ENCODE measurements at places on chromosomes 2 and 18.
A peak's percentile ranks its signal among the peaks of the same experiment; 100 is the strongest.

DNA sequence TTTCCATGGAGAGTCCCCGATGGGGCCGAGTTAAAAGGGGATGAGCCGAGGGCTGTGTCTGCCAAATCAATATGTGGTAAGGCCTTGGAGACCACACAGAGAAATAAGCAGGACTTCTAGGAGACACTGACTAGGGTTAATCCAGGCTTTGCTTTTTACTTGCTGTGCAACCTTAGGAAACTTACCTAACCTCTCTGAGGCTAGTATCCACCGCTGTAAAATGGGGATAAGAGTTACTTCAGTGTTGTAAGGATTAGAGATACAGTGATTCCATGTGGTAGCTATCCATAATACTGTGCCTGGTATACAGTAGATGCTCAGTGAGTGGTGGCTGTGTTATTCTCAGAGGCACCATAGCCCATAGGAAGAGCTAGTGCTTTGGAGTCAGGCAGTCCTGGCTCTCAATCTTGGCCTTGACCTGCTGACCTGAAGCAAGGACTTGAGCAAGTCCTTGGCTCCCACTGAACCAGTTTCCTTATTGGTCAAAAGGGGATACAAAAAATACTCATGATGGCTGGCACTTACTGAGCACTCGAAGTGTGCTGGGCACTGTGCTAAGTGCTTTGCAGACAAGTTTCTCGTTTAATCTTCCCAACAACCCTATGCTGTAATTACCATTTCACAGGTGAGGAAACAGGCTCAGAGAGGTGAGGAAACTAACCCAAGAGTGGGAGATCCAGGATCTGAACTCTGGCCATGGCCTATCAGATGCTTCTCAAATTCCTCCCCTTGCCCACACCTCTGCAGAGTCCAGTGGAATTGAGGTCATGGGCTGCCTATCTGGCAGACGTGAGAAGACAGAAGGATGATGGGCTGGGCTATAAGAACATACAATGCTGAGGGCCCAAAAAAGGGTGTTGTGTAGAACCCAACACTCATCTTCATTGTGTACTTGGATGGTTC, 12.0 kb upstream of the DES start:
- DNase-seq: no peak

- no peak for DNase-seq
Observed at GRCh38 chr2:24745825-24746224, 47.4 kb downstream of the PTRHD1 start.

- DNase-seq: no peak
Observed at GRCh38 chr18:54444319-54444914, 86.7 kb downstream of the C18orf54 start.

GRCh38 chr2:230885463-230886130, 20.9 kb downstream of the ITM2C start:
- DNase-seq: no peak

DNA sequence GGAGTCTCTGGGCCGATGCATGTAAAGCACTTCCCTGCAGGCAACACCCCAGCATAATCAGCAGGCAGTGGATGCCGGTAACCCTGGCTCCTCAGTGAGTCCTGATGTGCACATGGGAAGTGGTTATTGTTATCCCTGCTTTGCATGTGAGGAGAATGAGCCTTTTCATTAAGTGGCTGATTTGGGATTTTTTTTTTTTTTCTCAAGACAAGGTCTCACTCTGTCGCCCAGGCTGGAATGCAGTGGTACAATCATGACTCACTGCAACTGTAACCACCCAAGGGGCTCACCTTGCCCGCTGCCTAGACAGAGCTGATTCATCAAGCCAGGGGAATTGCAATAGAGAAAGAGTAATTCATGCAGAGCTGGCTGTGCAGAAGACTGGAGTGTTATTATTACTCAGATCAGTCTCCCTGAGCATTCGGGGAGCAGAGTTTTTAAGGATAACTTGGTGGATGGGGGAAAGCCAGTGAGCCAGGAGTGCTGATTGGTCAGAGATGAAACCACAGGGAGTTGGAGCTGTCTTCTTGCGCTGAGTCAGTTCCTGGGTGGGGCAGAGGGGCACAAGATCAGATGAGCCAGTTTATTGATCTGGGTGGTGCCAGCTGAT, 95.4 kb downstream of the SOCS6 start:
- no peak for DNase-seq

DNA sequence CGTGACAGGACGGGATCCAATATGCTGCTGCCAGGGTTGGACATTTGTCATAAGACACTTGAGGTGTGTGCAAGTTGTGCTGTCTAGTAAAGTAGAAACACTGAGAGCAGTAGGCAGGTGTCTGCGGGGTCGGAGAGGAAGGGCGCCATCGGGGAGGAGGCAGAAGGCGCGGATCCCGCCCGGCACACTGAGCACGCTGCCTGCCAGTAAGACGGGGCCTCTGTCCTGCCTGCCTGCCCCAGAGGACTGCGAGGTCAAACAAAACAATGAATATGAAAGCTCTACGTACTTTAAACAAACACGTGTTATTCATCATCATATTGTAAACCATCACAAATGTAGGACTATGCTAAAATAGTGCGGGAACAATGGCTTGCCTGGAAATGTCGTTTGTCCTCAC, 349.3 kb upstream of the SALL3 start:
- DNase-seq: no peak

DNA sequence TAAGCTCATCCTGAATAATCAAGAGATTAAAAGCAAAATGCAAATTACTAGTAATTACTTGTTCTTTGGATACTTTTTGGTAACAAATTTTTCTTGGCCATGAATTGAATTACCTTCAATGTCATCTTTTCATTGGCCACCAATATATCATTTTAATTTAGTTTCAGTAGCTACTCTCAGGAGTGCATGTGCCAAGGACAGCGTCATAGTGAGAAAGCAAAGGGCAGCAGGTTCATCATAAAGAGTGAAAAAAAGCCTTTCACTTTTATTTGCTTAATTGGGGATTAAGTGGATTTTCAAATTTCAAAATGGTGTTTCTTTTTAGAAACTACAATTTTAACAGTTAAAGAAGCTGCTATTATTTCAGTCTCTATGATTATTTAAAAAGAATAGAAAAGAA, 815.2 kb downstream of the NR4A2 start:
- DNase-seq: no peak

- no peak for DNase-seq
Observed at GRCh38 chr2:153604133-153604532, 125.6 kb upstream of the RPRM start.

DNA sequence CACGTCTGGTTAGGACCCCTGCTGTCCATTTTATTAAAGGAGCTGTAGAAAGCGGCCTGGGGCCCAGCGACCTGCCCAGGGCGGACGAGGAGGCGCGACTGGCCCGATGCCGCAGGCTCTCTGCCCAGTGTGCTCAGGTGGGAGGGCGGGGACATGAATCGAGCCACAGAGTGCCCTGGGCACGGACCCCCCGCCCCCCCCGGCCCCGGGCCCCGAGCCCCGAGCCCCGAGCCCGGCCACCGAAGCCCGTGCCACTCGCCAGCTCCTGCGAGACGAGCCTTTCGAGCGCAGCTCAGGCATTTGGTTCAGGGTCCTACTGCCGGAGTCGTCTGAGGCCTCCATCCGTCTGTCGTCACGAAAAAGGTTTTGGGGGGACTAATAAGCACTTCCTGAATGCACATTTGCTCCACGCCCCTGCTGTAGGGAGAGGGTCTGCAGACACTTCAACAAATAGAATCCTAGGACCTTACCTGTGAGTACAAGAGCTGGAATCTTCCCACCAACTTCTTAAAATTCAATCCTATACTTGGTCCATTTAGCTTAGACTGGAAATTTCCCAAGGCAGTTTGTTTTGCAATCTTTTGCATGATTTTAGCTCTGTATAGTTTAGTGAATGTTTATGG, 602 bp upstream of the ADAM17 start:
- peak; percentile 4 for DNase-seq

- no peak for DNase-seq
Observed at GRCh38 chr2:64212346-64212745, 68.1 kb upstream of the PELI1 start.

GRCh38 chr2:134681201-134681600, 37.6 kb downstream of the TMEM163 start:
- no peak for DNase-seq

- no peak for DNase-seq
Observed at GRCh38 chr2:227510620-227510958, 38.6 kb downstream of the AGFG1 start.

GRCh38 chr2:191218292-191218898, 26.8 kb upstream of the MYO1B start:
- DNase-seq: no peak

- DNase-seq: no peak
Observed at GRCh38 chr2:36466135-36466534, 110.6 kb downstream of the CRIM1 start.

Measured in effector CD4-positive, alpha-beta T cell (primary cell).